Stimulated activated CD4-positive, alpha-beta T cell treated with anti-CD3 and anti-CD28 coated beads, Interleukin-1b, Interleukin-23, amount 100 ng/mL, for 1 hour (primary cell): ENCODE measurements at places on chromosomes 11 and 22.

GRCh38 chr11:109697140-109697843 lies 275.3 kb downstream of the C11orf87 start:
- no peak for DNase-seq

GRCh38 chr22:41681616-41682015 lies 7.1 kb downstream of the SNU13 start:
- no peak for DNase-seq

DNA sequence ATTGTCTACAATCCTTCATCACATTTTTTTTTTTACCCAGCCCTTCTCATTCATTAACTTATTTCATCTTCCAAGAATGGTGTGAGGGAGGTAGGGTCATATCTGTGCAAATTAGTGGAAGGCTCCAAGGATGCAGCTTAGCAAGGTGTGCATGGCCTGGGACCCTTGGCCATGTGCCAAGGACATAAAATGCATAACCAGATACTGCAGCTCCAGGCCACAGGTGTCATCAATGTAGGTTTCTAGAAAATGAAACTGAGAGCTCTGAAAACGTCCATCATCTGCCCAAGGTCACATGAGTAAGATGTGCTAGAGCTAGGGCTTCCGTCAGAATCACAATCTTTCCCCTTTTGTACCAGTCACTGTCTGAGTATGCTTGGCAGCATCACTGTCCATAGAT lies 29.8 kb downstream of the ANKK1 start:
- DNase-seq: no peak

DNA sequence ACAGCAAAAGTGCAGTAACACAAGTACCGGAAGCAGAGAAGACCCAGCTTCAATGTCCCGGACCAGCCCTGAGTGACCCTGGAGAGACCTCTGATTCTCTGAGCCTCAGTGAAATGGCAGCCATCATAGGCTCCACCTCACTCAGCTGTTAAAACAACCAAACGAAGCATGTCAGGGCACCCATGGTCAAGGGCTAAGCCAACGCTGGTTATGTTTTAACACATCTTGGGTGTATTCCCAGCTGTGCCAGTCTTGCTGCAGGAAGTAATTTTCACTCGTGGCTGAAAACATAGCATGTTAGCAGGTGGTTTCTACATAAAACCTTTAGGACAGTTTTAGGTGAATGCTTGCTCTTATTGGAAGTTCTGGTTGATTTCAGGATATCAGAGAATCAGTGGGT lies 30.9 kb downstream of the LMO2 start:
- no peak for DNase-seq

GRCh38 chr11:44556735-44557409 lies 8.6 kb upstream of the CD82 start:
- DNase-seq: peak; percentile 49

GRCh38 chr11:62033191-62034035 lies 66.0 kb upstream of the FTH1 start:
- no peak for DNase-seq
